ENCODE measurements at places on chromosomes 12 and 14. TPM values are rescaled to one million over a fixed set of nuclear protein-coding genes. Genes with fewer than 3 reads are reported as not detected.

CD69 gene
- not detected for total RNA-seq

SRRM4 gene
- total RNA-seq, result not detected

C1QL4 gene
- total RNA-seq, result 4.3 TPM

LRRC43 gene
- total RNA-seq, result 0.27 TPM

NGB gene
- not detected for total RNA-seq

ZCCHC8 gene
- total RNA-seq, result 23.1 TPM

SLC2A13 gene
- 3.8 TPM for total RNA-seq

MSI1 gene
- 0.59 TPM for total RNA-seq

STON2 gene
- 0.91 TPM for total RNA-seq

RAD51AP1 gene
- total RNA-seq, result 17.8 TPM

SLCO1C1 gene
- total RNA-seq, result not detected

RAD51B gene
- total RNA-seq, result 2.7 TPM

SLCO1B3 gene
- 15.3 TPM for total RNA-seq

NEUROD4 gene
- not detected for total RNA-seq

PTHLH gene
- 34.4 TPM for total RNA-seq

CD9 gene
- total RNA-seq, result 248 TPM

SRGAP1 gene
- total RNA-seq, result 11.5 TPM

SMIM41 gene
- total RNA-seq, result not detected

FIGNL2 gene
- total RNA-seq, result 0.32 TPM

TMEM119 gene
- total RNA-seq, result 0.05 TPM

SIX4 gene
- 3.3 TPM for total RNA-seq

TRPV4 gene
- total RNA-seq, result 0.08 TPM

TRIP11 gene
- 7.4 TPM for total RNA-seq

NPAS3 gene
- not detected for total RNA-seq

NELL2 gene
- total RNA-seq, result not detected

PIANP gene
- total RNA-seq, result 0.81 TPM

FAM186B gene
- 0.16 TPM for total RNA-seq

CRY1 gene
- total RNA-seq, result 20.2 TPM

TAS2R8 gene
- total RNA-seq, result not detected

GIT2 gene
- total RNA-seq, result 20.0 TPM

KRT6B gene
- not detected for total RNA-seq

OR10A7 gene
- total RNA-seq, result not detected

TSPAN19 gene
- total RNA-seq, result 0.18 TPM

ACVRL1 gene
- total RNA-seq, result 0.15 TPM

DUSP6 gene
- 7.9 TPM for total RNA-seq

PPP1R36 gene
- 0.24 TPM for total RNA-seq

RFLNA gene
- not detected for total RNA-seq

KCNK13 gene
- 0.09 TPM for total RNA-seq

TRHDE gene
- total RNA-seq, result 0.09 TPM

SIX6 gene
- total RNA-seq, result not detected

RBP5 gene
- total RNA-seq, result not detected

DLGAP5 gene
- total RNA-seq, result 42.0 TPM
